ENCODE measurements at places on chromosomes 11 and 22.
A peak's percentile ranks its signal among the peaks of the same experiment; 100 is the strongest.

- DNase-seq = no peak
Measured at GRCh38 chr11:128304666-128305485, 282.5 kb downstream of the ETS1 start.

- DNase-seq = no peak
Measured at GRCh38 chr11:35013514-35014233, 97.3 kb downstream of the PDHX start.

GRCh38 chr11:96715208-96715607 is 325.4 kb downstream of the JRKL start:
- DNase-seq = no peak

GRCh38 chr11:41307296-41308080 is 152.0 kb downstream of the LRRC4C start:
- no peak for DNase-seq

GRCh38 chr11:79675081-79675480 is 234.3 kb upstream of the TENM4 start:
- DNase-seq = no peak

- DNase-seq = no peak
Measured at GRCh38 chr11:95429376-95429907, 198.4 kb upstream of the SESN3 start.

DNA sequence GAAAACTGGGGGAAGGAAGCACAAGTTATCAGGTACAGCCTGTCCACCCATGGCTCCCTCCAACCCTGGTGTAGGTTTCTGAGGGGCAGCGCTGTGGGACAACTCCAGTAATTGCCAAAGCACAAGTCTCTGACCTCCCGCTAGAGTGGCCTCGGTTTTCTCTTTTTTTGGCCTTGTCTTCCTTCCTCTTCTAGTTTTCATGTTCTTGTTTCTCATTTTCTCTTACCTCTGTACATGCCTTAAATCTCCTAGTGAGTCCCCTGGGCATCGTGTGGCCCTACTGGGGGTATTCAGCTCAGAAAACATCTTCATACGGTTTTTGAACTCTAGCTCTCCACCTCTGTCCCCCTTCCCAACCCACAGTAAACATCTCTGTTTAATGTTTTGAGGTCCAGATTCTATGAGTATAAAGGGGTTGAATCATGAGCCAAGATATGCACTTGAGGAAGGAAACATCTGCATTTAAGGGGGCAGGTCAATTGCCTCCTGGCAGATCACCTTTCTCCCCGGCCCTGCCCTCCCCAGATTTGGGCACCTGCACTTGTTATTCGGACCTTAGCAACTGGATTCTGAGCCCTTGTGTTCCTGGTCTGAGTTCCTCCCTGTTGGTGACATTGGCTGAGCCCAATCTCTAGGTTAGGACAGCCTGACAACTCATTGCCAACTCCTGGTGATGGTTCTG is 8.4 kb upstream of the LMO2 start:
- no peak for DNase-seq

GRCh38 chr11:46039990-46040389 is 81.3 kb downstream of the PHF21A start:
- DNase-seq = peak; percentile 20

DNA sequence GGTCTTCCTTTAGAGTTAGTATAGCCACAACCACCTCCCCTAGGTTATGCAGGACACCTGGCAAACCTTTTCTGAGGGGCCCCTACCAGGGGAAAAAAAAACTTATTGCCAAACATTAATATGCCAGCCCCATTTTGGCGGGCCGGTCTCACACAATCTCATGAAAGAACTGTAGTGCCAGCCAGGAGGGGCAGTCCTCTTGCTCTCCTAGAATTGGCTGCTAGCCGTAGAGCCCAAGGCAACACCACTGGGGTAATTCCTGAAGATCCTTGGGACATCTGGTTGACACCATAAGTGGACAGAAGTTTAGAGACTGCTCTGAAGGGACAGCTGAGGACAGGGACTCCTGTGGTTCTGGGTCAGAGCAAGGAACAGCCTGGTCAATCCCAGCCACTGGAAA is 24.2 kb downstream of the NAV2 start:
- no peak for DNase-seq

GRCh38 chr22:46935506-46936377 is 173.3 kb downstream of the TBC1D22A start:
- DNase-seq = no peak

GRCh38 chr22:19819911-19820879 is 34.5 kb downstream of the GNB1L start:
- DNase-seq = no peak

DNA sequence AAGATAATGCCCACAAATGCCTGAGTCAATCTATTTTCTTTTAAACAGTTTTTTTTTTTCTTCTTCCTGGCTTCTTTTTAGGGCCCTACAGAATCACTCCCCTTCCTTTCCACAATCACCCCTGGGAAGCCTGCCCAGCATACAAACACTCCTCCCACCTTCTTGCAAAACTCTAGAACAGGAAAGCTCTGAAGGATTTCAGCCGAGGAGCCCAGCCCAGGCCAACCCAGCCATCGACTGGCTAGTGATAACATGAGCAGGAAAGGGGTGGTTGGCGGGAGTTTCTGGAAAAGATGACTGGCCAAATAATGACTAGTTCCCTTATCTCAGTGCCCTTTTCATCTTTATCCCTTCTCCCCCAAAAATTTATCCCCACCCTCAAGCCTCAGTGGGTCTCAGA is 68.2 kb downstream of the USP35 start:
- peak; percentile 50 for DNase-seq

DNA sequence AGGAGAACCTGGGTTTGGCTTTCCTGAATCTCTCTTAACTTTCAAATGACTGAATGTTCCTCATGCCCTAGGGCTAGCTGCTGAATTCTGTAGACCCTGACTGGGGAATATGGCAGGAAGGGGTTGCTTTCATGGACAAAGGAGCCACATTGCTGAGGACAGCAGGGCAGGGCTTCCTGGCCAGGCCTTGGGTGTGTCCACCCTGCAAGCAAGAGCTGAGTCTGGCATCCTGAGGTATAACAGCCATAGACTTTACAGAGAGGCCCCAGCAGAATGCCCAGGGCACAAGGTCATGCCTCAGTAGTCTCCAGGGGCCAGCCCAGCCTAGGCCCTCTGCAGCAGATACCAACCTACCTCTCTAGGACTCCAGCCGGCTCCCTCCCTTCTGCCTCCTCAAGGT is 102.2 kb upstream of the RAG2 start:
- DNase-seq = no peak

DNA sequence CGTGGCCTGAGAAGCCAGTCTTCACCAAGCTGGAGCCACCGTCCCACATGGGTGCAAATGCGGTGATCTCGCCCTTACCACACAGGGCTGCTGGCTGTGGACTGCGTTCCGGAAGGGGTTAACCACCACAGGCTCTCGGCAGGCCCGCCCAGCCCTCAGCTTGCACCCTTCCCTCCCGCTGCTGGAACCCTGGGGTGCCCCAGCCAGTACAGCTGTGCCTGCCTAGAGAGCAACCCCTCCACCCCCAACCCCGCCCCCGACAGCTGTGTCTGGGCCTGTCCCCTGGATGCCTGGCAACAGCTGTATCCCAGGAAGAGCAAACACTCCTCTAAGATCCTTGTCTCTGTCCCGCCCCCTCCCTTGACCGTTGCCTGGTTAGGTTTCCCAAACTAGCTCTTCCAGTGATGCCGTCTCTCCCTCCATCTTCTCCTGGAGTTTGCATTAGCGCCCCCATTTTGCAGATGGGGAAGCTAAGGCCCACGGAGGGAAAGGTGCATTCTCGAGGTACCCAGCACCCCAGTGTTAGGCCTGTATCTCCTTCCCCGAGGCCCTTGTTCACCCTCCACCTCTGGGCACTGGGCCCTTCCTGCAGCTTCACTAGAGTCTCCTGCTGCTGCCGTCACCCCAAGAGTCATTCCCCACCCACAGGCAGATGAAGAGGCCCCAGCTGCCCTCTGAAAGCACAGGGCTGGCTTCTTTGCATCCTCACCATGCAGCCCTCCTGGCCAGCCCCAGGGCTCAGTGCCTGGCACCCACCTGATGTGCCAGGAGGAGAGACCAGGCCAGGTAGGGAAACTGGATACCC is 12.6 kb upstream of the COX8A start:
- DNase-seq = no peak

GRCh38 chr11:561148-562003 is 606 bp downstream of the RASSF7 start:
- DNase-seq = no peak

DNA sequence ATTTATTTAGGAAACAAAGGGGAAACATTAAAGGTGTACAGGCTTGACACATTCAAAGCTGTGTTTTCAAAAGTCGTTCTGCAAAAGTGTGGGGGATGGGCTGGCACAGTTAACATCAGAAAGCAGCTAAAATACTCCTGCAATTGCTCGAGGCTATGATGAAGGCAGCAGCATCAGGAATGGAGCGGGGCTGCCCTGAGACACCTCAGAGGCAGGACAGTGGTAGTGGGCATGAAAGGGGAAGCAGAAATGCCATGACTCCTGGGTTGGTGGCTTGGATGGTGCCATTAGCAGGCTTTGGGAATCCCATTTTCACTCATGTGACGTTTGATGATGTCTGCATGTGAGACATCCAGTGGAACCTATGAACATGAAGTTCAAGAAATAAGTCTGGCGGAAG is 646 bp downstream of the NCAPD3 start:
- DNase-seq = no peak

DNA sequence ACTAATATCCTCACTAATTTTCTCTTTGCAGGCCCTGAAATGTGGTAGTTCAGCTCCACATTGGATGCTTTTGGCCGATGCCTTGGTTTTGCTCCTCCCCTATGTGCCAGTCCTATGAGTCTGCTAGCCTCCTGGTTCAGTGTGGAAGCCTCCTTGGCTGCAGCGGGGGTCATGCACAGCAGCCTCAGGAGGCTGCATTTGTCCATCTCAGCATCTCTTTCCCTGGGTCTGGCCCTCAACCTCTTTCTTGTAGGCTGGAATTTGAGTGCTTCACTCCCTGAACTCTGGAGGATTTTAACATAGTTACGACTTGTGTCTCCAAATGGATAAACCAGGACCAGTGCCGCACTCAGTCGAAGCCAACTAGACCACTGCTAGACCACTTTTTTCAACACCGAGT is 34.9 kb downstream of the SCUBE2 start:
- no peak for DNase-seq

DNA sequence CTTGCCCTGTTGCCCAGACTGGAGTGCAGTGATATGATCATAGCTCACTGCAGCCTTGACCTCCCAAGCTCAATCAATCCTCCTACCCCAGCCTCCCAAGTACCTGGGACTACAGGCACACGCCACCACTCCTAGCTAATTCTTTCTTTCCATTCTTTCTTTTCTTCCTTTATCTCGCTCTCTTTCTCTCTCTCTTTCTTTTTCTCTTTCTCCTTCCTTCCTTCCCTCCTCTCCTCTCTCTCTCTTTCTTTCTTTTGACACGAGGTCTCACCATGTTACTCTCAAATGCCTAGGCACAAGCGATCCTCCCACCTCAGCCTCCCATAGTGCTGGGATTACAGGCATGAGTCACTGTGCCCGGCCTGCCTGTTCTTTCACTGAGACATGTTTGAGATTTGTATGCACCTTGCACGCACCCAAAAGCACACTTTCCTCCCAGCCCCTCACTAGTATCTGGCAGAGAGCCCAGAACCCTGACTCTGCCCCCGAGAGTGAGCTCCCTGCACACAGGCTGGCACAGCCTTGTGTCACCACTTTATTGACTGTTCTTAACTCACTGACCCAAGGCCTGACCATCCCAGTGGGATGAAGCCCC is 56.8 kb downstream of the CD6 start:
- no peak for DNase-seq

DNA sequence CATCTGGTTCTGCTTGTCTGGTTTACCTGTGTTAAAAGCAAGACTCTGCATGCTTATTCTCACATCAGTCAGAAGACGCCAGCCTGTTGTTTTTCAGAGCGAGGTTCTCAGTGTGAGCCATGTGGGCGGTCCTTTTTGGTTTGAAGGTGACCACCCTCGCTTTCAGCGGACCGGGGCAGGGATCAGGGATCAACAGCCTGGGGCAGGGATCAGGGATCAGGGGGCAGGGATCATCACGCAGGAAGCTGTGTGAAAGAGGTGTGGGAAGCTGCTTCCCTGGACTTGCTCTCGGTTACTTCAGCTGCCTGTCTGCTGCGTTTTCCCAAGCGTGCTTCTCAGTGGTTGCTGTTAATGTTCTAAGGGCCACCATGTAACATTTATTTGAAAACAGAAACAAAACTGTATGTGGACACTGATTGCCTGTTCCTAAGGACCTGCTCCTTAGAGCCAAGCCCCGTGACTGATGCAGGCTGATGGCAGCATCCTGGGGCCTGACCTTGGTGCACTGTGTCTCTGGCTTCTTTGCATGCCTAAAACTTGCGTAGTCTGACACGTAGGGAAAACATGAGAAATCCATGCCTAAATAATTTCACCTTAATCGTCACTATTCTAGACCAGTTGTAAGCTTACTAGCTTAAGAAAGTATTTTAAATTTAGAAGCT is 146.9 kb downstream of the ATXN10 start:
- no peak for DNase-seq
